ENCODE measurements at places on chromosomes 12 and 14.

- no peak for DNase-seq
Observed at GRCh38 chr14:22213120-22213519, 375.9 kb downstream of the DAD1 start.

DNA sequence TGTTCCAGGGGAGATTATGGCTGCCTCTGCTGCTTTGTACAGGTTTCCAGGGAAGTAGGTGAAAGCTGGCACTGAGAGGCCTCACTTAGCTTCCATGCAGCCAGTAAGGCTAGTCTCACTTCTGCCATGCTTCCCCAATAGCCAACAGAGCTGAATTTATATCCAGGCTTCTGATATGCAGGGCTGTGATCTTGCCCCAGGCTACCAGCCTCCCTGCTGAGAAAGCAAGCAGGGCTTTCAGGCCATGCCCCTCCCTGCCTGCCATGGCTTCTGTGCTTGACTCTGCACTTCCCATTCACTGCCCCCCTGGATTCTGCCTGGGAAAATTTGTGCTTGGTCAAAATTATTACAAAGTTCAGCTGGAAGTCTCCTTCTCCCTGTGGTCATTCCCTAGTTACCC is 302.1 kb upstream of the FBXO33 start:
- no peak for DNase-seq

DNA sequence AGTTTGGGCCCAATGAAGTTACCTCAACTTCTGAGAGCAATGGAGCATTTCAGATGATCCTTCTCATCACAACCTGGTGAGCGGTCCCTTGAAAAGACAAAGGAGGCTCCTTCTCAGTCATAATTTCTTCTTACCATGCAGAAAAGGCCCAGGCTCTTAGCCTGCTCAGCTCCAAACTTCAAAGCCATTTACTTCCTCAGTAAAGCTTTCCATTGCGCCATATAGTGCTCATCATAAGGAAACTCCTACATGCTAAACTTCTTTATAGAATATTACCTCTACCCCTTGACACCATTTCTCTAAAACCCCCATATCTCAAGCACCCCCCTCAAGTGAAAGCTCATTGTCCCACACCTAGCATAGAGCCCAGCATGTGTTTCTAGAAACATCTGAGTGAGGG is 127.1 kb downstream of the GTF2A1 start:
- no peak for DNase-seq

DNA sequence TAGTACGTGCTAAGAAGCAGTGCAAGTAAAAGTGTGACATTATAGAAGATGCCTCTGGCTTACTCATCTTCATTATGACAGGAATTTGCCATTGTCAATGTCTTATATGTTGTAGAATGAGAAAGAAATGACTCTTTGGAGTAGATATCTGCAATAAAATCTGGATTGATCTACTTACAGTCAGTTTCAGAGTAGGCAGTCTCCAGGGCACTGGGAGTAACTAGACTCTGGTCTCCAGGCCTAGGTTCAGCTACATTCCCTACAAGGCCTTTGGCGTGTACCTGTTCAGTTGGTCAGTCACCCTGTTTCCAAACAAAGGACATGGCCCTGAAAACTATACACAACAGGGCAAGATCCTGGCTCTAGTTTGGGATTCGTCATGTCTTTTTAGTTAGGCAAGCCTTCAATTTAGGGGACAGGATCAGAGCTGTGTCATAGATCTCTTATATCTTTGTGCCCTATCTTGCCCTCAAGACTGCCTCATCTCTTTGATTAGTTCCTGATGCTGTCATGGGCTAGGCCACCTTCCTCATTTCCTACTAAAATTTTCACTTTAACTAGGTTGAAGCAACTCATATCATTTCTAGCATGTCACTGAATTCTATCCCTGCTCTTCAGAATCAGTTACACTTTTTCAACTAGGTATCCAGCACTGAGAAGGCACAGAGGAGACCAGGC is 410.0 kb downstream of the RAD51B start:
- DNase-seq: no peak

GRCh38 chr12:32032205-32032810 is 73.1 kb downstream of the RESF1 start:
- DNase-seq: no peak

- no peak for DNase-seq
Observed at GRCh38 chr14:103616635-103617300, 12.2 kb upstream of the KLC1 start.

DNA sequence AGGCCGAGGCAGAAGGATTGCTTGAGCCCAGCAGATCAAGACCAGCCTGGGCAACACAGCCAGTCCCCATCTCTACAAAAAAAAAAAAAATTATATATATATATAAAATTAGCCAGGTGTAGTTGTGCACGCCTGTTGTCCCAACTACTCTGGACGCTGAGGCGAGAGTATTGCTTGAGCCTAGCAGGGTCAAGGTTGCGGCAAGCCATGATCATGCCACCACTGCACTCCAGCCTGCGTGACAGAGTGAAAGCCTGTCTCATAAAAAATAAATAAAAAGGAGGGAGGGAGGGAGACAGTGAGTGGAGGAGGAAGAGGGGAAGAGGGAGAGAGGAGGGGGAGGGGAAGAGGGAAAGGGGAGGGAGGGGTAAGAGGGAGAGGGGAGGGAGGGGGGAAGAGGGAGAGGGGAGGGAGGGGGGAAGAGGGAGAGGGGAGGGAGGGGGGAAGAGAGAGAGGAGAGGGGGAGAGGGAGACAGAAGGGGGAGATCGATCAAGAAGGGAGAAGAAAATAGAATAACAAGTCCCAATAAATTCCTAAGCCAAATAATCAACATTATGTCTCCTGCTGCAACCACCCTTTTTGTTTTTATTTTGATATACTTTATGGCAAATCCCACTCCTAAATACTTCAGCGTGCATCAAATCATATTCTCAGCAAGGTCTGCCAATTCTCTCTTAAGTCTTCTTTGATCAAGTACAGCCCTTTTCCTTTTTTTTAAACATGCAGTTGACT is 163.9 kb downstream of the MED13L start:
- DNase-seq: no peak

- DNase-seq: peak; percentile 13
Observed at GRCh38 chr12:131764738-131765137, 53.8 kb downstream of the SFSWAP start.

- peak; percentile 37 for DNase-seq
Observed at GRCh38 chr12:52867642-52868041, 18.8 kb upstream of the KRT78 start.

GRCh38 chr14:89107626-89108025 is 283.2 kb downstream of the TTC8 start:
- no peak for DNase-seq

DNA sequence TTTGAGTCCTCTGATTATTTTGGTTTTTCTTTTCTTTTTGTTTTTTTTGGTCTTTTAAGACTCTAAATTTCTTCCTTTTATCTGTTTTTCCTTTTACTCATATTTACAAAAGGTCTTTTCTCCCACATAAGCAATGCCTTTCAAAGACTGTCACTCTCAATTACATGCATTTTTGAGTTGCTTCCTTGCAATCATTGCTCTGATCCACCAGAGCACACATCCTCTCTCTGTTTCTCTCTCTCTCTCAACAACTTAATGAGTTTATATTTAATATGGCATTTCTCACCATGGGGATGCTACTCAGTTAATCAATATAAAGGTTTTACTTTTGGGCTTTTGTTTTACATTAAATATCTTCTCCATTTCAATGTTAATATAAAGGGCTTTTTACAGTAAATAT is 62.7 kb upstream of the OR10AD1 start:
- no peak for DNase-seq

- no peak for DNase-seq
Observed at GRCh38 chr14:64550621-64551333, 1.0 kb downstream of the PPP1R36 start.

DNA sequence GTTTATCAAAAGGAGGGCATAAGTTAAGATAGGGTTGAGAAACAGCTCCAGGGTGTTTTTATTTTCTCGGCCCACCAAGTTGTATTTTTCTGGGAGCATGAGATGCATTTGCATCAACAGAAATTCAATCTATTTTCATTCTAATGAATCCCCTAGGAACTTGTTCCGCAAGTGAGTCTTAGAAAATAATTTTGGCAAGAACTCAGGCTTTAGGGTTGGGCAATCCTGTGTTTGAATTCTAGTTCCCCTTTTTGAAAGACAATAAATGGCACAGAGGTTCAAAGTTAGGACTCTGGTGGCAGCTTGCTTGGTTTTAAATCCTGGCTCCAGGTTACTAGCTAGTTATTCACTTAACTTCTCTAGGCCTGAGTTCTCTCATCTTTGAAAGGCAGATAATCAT is 23.7 kb downstream of the SLC5A8 start:
- DNase-seq: no peak

DNA sequence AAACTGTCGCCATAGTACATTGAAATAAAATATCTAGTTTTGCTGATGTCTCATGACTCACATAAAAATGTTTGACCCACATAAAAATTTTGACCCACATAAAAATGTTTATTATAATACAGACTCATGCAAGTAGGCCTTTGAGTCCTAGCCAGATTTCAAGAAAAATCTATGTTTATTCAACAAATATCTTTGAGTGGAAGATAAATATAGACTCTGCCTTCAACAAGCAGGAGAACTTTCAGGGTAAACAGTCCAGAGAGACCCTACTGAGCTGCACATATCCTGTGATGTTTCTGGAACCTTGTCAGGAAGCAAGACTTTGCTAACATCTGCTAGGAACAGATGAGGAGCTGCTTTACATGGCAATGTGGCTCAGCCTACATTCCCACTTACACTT is 283.1 kb downstream of the MDGA2 start:
- DNase-seq: no peak

GRCh38 chr14:75720116-75720515 is 59.1 kb downstream of the TTLL5 start:
- no peak for DNase-seq

DNA sequence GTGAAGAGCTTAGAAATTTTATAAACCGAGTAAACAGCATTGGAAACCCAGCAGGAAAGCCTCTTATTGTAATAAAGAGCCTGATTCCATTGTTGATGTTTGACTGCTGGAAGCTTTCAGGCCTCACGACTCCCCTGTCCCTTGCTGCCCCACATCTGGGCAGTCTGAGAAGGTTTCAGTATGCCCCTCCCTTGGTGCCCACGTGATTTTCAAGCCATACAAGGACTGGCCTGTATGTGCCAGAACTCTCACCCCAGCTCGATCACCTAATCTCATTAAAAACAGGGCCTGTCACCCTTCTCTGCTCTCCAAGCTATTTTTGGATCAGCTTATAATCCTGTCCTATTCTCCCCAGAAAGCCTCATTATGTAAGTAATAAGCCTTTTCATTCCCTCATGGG is 7.5 kb upstream of the PYROXD1 start:
- no peak for DNase-seq

GRCh38 chr12:132955094-132956010 is 754 bp downstream of the ZNF605 start:
- DNase-seq: peak; percentile 32

- DNase-seq: no peak
Observed at GRCh38 chr14:102565959-102566358, 26.5 kb upstream of the RCOR1 start.

GRCh38 chr14:55693904-55694303 is 113.9 kb downstream of the KTN1 start:
- no peak for DNase-seq

- no peak for DNase-seq
Observed at GRCh38 chr12:128813883-128814282, 9.9 kb downstream of the SLC15A4 start.

DNA sequence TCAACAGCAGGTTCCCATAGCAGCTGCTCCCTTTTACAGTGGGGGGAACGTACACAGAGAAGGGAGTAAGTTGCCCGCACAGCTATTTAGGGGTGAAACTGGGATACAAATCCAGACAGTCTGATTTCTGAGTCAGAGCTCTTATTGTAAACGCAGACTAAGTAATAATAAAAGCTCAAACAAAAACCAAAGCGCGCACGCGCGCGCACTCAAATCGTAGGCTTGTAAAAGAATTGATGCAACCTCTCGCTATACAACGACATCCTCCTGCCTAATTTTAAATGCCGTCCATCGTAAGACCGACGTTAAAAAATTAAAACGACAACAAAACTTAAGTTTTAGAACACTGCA is 747 bp upstream of the DACT1 start:
- peak; percentile 57 for DNase-seq

DNA sequence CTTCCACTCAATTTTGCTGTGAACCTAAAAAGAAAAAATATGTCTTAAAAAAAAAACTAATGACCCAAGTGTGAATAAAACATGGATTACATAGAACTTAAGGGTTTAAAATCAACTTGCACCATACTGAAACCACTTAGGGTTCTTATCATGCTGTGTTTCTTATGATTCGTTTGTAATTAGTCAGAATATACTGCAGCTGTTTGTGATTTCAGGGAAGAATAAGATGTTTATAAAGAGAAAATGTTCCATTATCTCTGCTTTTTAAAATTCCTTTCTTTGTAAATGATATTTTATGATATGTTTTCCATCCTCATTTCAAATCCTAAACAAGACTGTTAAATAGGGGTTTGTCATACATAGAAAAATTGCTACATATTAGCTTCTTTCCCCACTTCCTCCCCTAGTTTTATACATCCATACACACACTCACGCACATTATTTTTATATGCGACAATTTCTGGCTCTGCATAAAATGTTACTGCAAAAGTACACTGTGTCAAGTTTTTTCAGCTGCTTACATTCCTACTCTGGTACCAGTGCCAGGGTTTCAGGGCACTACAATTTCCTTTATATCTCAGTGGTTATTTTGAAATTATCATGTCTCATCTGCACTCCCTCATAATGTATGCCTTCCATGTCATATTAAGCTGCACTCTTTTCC is 275.2 kb upstream of the GARIN6 start:
- no peak for DNase-seq

- no peak for DNase-seq
Observed at GRCh38 chr12:57584690-57585089, 6.3 kb upstream of the PIP4K2C start.

DNA sequence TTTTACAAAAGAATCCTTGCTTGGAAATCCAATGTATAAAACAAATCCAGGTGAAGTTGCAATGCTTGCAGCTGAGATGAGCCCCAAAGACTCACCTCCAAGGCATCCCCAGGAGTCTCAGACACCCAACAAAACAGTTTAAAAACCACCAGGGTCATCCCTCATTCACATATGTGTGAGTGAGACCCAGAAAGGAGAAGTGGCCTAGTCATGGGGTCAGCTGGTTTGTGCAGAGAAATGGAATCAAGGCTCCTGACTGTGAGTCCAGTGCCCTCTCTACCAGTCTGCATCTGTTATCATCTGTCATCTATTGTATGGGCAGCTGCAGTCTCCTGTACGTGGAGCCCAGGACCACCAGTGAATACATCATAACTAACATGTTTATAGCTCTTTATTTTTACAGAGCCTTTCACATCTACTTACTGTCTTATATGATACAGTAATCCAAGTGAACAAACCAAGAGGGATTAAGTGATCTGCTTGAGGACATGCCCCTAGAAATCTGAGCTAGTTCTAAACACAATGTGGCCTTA is 27.1 kb downstream of the PLEKHG7 start:
- no peak for DNase-seq
